ENCODE measurements at places on chromosomes 12 and 14.

GRCh38 chr12:50240096-50240791 is 43.1 kb downstream of the LIMA1 start:
- ATAC-seq, result no peak

- peak; percentile 94 for ATAC-seq
These were observed 318.4 kb downstream of the RAD51B start for GRCh38 chr14:68137704-68138619.

DNA sequence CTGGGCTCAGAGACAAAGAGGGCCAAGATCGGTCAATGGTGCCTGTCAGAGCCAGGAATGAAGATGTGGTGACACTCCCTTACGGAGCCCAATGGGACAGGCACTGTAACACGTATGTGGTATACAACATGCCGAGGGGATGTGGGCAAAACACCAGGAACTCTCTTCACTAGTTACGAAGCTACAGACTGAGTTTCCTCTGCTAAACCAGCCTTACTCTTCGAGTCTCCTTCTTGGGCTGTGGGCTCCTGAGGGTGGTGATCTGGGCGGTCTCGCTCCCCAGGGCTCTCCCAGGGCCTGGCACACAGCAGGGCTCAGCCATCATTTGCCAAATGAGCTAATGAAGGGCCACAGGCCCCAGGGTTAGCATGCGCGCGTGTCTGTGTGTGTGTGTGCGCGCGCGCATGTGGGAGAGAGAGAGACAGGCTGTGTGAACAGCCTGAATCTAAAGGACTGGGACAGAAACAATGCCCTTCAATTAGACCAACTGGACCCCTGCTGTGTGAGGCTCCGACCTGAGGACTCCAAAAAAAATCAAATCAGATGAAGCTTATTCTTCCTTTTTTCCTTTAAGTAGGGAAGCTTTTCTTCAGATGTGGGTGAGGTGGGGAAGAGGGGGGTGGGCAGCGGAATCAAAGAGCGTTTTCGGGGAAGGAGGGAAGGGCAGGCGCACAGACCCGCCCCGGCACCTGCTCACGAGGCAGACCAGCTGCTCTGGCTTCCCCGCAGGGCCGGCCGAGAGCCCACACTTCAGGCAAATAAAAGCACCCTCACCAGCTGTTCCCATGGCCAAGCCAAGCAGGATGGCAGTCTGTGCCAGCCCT is 42.5 kb downstream of the CCDC88C start:
- ATAC-seq, result no peak

GRCh38 chr12:51914034-51914923 is 7.0 kb downstream of the ACVRL1 start:
- ATAC-seq, result no peak

DNA sequence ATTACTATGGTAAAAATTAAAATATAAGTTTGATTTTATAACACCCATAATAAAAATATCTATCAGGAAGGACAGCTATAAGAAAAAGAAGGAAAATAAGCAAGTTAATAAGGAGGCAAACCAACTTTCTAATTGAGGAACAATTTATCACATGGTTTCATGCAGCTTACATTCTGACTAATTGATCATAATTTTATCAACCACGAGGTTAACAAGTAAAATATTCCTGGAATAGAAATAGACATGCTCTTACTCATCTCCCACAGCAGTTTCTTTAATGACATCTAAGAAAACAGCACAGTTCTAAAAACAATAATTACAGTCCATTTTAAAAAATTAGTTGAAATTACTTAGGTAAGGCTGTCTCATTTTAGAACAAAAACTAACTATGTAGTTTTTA is 130.8 kb upstream of the KRR1 start:
- ATAC-seq, result no peak

GRCh38 chr12:46717868-46718267 is 107.9 kb downstream of the SLC38A4 start:
- ATAC-seq, result no peak

DNA sequence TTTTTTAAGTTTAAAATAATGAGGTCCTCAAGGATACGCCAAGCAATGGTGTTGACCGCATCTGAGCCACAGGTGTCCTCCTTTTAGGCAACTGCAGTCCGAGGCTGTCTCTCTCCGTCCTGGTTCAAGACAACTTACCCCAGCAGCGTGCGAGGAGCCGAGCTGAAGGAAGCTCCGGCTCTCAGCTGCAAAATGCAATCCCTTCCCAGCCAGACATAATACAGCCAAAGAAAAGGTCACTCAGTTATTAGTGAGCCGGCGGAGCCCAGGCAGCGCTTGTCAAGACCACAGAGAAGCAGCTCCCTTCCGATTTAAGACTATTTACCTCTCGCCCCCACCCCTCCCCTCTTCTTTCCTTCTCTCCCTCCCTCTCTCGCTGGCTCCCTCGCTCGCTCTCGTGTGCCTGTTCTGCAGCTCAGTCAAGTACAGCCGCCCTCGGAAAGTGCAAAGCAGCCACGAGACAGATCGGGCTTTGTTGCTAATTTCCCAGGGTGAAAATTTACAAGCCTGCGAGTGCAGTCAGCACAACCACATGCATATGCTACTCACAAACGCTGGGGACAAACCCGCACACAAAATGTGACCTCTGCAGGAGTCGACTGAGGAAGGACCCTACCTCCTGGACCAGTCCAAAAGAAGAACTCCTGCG is 363 bp upstream of the LMO3 start:
- no peak for ATAC-seq

GRCh38 chr14:99250636-99251208 is 21.3 kb downstream of the BCL11B start:
- no peak for ATAC-seq

GRCh38 chr14:51351997-51352396 is 112.0 kb downstream of the TMX1 start:
- ATAC-seq, result no peak

- no peak for ATAC-seq
These were observed 95.4 kb upstream of the ANO4 start for GRCh38 chr12:100699209-100699608.

Measured in esophagus mucosa (tissue), 1 donor.